Liver (tissue), 10 donors: ENCODE measurements at places on chromosomes 12 and 14. TPM values are rescaled to one million over a fixed set of nuclear protein-coding genes. Genes with fewer than 3 reads are reported as not detected.

Gene E2F7
- total RNA-seq, result not detected

Gene OASL
- total RNA-seq, result 0.89 TPM

Gene BAZ1A
- total RNA-seq, result 18.5 TPM

Gene RTL1
- total RNA-seq, result 0.05 TPM

Gene TRIM9
- total RNA-seq, result 0.14 TPM

DNA sequence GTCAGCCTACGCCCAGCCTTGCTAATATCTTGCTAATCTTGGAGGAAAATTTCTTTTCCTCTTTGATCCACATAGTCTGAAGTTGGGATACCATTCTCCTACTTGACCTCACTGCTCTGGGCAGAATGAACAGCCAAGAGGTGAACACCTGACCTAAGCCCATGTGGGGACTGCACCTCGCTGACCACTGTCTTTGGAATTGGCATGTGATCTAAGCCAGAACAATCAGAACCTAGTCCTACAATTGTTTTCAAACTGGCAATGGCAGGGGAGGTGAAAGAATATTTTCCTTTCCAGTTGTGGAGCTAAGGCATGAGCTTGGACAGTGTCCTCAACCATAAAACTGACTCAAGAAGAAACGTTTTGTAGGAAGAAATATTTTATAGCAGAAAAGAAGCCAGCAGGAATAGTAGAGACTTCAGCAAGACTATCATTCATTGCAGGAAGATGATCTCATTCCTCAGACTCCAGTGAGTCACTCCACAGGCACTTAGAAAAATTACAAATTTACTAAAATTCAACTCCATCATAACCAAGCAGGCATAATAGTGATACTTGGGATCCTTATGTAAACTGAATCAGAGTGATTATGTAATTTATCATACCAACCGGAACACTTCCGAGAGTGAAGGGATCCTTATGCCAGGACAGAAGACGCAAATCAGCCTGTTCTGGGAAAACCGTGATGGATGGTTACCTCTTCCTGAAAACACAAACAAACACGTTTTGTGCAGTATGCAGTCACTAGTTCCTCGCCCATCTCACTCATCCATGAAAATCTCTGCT lies 14.7 kb downstream of the PTPRO start:
- no peak for DNase-seq

- no peak for DNase-seq
Observed at GRCh38 chr14:97298331-97298730, 501.1 kb downstream of the VRK1 start.

GRCh38 chr12:100895192-100895591 lies 100.6 kb downstream of the ANO4 start:
- DNase-seq, result no peak

- DNase-seq, result no peak
Observed at GRCh38 chr12:79687711-79688260, 3.0 kb downstream of the PAWR start.

DNA sequence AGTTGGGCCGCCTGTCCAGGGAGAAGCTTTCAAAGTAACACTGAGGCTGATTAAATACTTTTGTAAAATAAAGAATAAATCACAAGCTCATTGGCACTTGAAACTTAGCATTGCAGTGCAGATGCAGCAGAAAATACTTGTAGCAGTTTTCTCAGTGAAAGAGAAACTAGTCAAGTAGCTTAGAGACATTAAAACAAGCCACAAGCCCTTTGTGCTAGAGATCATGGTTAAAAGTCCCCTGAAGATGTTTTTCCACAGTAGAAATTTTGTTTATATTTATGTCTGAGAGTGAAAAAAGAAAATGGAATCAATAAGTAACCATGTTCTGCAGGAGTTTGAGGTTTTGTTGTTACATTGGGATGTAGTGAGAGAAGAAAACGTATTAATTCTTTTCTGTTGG lies 5.9 kb downstream of the PSEN1 start:
- DNase-seq, result no peak

GRCh38 chr14:89607453-89607852 lies 190.4 kb upstream of the FOXN3 start:
- DNase-seq, result no peak

GRCh38 chr12:64679487-64680001 lies 69.2 kb downstream of the RASSF3 start:
- DNase-seq, result no peak

DNA sequence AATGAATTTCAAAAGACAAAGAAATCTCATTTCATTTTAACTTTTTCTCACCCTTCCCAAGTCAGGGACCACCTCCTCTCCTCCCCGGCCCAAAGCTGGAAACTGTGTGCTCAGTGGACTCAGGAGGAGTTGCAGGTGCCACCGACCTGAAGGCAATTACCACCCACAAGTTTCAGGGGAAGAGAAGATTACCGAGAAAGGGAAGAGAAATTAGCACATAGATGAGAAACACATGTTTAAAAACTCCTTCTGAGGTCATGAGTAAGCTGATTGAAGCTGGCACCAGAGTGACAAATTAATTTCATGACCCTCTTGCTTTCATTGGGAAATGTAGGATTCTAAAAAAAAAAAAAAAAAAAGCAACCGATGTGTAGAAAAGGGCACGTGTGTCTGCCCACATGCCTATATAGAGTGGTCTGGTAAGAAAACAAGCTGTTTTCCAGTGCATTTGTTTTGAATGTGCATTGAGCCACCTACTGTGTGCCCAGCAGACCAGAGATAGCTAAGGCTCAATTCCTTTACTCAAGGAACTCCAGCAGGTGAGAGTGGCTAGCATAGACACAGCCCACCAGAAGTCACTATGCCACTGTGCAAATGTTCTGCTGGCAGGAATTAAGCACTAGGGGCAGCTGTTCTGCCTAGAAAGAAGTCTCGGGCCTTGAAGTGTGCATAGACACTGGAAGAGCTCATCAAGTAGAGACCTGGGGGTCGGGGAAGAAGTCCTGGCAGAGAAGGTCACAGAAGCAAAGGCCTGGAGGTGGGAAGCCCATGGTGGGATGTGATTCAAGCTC lies 30.5 kb downstream of the DPF3 start:
- DNase-seq, result no peak

GRCh38 chr12:43937947-43938346 lies 102.1 kb downstream of the TMEM117 start:
- DNase-seq, result no peak

DNA sequence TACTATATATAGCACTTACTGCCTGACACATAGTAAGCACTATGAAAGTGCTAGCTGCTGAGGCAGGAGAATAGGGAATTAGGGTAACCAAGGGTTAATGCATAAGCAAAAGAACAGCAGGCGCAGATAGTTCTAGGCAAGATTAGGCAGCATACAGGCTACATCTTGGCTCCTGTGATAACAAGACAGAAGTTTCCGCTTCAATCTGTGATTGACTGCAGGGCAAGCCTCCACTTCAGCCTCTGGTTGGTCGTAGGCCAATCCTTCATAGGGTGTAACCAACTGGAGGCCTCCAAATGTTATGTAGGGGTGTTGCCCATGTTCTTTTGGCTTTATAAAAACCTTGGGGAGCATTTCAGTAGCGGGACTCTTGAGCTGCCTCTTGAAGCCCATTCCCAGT lies 46.9 kb downstream of the KLHL28 start:
- DNase-seq, result no peak

DNA sequence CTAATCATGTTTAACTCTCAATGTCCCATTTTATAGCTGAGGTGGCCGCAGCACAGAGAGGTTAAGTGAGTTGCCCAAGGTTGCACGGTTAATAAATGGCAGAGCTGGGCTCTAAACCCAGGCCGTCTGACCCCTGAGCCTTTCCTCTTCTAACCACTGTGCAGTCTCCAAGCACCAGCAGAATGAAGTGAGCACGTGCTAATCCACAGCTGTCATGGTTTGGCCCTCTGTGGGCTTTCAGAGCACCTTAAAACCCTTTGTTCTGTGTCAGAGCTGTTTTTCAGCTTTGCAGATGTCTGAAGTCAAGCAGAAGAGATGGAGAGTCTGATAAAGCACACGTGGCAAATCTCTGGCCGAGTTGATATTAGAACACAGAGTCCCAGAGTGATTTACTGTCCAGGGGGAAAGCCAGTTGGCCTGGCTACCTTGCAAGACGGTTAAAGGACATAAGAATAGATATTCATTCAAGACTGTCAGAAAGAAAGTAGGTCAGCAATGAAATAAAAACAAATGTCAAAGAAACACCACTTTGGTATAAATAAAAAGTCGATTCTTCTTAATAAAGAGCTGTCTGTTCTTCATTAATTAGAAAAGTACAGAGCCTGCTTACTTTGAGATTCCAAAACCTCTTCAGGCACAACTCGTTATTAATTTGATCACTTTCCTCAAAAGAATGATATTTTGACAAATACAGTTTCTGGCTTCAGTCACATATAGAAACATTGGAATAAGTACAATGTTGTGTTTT lies 107.3 kb downstream of the CRADD start:
- DNase-seq, result no peak

GRCh38 chr12:94779485-94779884 lies 129.1 kb upstream of the TMCC3 start:
- DNase-seq, result no peak

- no peak for DNase-seq
Observed at GRCh38 chr14:85601246-85601645, 71.3 kb downstream of the FLRT2 start.
